ENCODE measurements at places on chromosomes 1 and 21.

GRCh38 chr1:209249280-209249670, 334.2 kb upstream of the CAMK1G start:
- no peak for DNase-seq

DNA sequence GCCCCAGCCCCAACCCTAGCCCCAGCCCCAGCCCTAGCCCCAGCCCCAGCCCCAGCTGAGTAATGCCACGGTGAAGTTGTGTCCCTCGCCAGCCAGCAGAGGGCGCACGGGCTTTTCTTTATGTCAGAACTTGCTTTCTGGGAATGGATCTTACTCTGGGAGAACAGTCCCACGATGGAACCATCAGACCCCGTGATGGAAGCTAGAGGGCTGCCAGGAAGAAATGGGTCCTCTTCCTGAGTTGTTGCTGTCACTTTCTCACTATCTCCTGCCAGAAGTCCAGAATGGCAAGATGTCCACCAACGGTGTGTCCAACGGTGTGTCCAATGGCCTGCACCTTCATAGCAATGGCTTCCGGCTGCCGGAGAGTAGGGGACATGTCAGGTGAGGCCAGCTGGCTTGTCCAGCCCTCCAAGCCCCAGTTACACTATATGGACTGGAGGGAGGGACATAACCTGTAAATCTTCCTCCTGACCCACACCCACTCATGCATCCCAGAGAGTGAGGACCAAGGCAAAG, 25.1 kb upstream of the TMEM222 start:
- peak; percentile 57 for DNase-seq

GRCh38 chr21:41750051-41750450, 16.8 kb downstream of the RIPK4 start:
- no peak for DNase-seq

- DNase-seq: peak; percentile 50
These were observed 6.3 kb upstream of the PTP4A2 start for GRCh38 chr1:31944205-31945089.

GRCh38 chr1:17020502-17020901, 8.8 kb upstream of the ATP13A2 start:
- no peak for DNase-seq

DNA sequence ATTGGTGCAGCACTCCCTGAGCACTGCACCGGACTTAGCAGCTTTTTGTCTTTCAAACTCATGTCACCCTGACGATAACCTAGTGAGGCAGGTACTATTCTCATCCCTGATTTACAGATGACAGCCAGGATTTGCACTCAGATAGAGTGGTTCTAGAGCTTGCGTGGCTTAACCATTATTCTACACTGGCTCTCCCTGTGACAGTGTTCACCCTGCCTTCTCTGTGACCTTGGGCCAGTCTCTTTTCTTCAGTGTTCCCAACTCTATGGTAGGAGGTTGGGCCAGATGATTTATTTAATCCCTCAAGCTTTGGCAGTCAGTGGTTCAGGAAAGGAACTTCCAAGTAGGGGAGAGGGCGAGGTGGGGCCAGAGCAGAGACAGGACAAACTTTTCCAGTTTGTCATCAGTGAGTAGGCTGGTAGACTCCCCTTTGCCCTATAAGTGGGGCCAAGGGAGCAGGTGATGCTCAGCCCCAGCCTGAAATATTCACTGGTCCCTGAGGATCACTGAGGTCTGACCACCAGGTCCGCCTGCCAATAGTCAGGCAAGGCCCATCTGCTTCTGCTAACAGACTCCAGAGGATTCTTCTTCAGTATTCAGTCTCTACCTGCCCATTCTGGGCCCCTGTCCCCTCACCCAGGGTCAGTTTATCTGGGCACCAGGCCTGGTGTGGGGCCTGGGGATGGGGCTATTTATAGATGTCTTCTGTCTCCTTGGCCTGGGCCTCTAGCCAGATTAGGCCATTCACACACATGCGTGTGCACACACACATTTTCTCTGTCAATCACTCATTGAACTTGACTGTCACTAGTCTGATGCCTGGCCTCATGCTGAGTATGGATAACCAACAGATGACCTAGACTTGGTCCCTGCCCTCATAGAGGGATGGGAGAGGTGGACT, 8.8 kb upstream of the FABP3 start:
- peak; percentile 50 for DNase-seq

GRCh38 chr1:165114022-165114888, 242.3 kb downstream of the LMX1A start:
- DNase-seq: peak; percentile 54

- DNase-seq: no peak
These were observed 291.8 kb upstream of the CAMK1G start for GRCh38 chr1:209291715-209292114.

DNA sequence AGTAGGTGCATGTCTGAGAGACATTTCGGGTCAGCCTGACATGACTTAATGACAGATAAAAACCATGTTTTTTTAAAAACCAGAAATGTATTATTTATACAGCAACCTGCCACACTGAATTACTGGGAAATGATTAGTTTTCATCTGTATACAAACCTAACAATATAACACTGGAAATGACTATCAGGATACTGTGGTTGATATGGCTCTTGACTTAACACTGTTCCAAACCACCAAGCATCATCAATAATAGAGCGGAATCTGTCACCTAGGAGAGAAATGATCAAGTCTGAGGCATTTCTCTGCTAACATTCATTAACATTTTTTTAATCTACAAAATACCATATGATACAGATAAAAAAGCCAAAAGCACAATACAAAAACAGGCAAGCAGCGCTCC, 41.7 kb upstream of the PSMG1 start:
- no peak for DNase-seq

DNA sequence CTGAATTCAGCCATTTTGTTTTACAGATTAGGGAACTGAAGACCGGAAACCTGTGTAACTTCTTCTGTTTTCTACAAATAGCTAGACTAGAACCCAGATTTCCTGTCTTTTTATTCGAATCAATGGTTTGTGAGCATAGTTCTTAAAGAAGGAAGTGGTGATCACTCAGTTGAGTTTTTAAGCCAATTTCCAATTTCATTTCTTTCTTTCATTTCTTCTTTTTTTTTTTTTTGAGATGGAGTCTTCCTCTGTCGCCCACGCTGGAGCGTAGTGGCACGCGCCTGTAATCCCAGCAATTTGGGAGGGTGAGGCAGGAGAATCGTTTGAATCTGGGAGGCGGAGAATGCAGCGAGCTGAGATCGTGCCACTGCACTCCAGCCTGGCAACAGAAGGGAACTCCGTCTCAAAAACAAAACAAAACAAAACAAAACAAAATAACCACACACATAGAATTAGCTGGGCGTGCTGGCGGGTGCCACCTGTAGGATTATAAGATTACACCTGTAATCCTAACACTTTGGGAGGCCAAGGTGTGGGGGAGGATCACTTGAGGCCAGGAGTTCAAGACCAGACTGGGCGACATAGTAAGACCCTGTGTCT, 3.0 kb upstream of the MDM4 start:
- DNase-seq: no peak

- DNase-seq: no peak
These were observed 4.8 kb upstream of the PSEN2 start for GRCh38 chr1:226865590-226865989.

DNA sequence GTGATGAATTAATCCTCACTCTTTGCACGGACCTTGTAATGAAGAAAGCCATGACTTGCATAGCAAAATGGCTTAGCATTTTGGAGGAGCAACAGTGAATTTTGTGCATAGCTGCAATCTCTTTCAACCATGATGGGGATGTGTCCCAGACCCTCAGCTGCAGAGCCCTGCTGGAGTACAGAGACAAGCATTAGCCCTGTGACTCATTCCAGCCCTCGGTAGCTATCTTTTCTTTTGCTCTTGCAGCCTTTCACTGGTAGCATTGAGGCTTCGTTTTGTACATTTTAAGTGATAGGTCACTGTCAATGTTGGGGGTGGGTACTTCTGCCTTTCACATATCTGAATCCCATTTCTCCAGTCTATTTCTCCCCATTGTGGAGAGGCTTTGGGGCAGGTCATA, 58.4 kb downstream of the SLC35F3 start:
- no peak for DNase-seq

- no peak for DNase-seq
These were observed 34.7 kb downstream of the LRRC8D start for GRCh38 chr1:89855413-89856123.

DNA sequence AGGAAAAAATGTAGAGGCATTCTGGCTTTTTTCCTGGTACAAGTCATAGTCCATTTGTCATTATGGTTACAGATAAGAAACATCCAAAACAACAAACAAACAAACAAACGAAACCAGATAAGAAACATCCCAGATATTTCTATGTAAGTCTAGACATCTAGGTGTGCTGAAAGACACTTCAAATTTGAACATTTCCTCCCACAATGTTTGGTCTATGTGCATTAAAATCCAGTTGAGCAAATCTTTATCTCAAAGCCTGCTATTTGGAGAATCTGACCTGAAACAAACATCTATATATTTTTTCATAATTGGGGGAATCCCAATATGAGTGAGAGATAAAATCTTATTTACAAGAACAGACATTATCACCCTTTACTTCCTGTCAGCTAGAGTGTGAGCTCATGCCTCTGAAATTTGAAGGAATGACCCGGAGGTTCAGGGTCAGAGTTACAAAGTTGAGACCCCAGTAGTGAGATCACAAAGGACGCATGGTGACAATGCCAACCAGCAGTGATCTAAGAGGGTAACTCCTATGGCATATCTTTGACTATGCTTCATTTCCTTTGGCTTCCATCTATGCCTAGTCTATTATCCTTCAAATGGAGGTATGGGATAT, 182.9 kb upstream of the ATP1B1 start:
- DNase-seq: no peak

DNA sequence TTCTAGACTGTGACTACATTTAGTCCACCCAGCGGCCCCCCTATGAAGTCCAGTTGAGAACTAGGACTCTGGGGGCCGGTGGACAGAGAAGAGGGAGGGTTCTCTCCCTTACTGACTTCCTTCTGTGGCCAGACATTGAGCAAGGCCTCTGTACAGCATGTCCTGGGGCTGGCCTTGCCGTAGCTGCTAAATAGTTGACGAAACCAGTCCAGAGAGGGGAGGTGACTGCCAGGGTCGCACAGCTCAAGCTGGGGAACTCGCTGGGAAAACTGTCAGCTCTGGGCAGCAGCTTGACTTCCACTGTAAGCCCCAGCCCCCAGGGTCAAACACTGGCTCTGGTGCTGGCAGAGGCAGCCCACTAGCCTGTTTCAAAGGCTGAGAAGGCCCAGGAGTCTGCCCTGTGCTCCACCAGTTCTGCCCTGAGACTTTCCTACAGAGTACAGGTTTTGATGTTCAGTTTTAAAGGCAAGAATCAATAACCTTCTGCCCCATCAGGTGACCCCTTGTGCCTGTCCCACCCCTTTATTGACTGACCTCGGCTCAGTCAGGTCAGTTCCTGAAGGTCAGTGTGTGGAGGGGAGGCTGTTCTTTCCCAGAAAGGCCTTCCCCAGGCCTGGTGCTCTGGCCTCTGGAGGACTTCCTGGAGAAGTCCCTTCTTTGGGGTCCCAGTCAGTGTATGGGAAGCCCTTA, 14.1 kb downstream of the PCSK9 start:
- DNase-seq: no peak

DNA sequence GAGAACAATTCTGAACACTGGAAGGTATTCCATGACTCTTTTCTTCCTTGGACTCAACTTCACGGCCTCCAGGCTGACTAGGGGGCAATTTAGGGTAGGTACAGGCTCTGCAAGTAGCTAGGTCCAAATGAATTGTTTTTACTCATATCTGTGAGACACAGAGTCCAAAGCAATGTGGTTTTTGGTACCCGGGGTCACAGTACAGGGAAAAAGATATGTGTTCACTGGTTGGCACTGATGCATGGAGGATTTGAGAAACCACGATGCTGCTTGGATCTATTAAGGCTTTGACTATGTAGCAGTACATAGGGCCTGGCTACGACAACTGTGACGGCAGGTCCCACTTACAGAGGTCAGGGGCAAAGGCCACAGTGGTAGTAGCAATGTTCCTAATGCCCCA, 200.6 kb downstream of the DUSP10 start:
- no peak for DNase-seq

All from midbrain (tissue), 1 donor.